Retina (tissue), 1 donor: ENCODE measurements at places on chromosomes 5 and 9.

DNA sequence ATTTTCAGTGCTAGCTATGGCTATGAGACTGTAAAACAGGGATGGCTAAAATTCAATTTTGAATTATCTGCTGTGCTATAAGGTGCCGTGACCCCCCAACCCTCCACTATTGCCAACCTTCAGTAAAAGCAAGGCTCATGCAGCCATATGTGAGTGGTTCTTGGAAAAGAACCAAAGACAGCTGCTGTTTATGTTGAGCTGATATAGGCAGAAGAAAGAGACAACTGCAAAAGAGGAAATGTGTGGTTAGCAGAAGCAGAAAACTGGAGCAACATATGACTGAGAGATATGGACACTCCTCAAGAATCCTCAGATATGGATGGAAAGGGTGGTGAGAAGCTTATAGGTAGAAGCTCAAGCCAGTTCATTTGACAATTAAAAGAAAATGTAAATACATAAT, 200.3 kb downstream of the TLE1 start:
- DNase-seq: no peak

GRCh38 chr9:105886136-105886535, 191.8 kb downstream of the TMEM38B start:
- no peak for DNase-seq

GRCh38 chr5:14004598-14005394, 60.3 kb upstream of the DNAH5 start:
- DNase-seq: no peak

GRCh38 chr5:107900721-107901120, 230.0 kb upstream of the EFNA5 start:
- DNase-seq: no peak

GRCh38 chr9:37931592-37931991, 27.7 kb upstream of the SLC25A51 start:
- no peak for DNase-seq

DNA sequence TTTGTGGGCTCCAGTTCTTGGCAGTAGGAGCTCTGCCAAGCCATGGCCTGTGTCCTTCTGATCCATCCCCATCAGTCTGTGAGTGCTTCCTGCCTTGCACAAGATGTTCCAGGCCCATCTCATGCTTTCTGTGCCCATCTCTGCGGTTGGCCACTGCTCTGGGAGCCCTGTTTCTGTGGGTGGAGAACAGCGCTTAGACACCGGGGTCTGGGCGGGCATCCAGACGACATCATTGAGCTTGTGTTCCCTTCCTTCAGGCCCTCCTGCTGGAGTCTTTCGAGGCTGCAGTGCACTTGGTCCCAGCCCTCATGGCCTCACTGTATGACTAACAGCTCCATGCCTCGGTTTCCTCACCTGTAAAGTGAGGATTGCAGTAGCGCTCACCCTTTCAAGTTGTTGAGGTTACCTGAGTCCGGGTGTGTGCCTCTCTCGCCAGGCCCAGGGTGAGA, 14.9 kb upstream of the CARD19 start:
- DNase-seq: no peak

DNA sequence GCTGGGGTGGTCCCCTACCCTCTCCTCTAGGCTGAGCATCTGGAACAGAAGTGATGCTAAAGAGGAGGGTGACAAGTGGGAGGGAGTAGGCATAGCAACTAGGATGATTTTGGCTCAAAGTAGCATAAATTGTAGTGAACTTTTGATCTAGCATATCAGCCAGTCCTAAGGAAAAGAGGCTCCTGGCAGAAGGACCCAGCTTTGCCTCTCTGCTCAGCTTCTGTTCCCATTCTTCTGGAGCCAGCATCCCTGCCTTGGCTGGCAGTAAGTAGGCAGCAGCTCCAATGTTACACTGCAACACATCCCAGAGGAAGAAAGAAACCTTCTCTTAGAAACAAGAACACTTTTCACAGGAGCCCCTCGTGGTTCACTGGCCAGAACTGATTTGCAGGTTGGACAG, 487.0 kb downstream of the MTRR start:
- no peak for DNase-seq

- no peak for DNase-seq
Measured at GRCh38 chr5:141843156-141843927, 34.9 kb downstream of the PCDH1 start.

DNA sequence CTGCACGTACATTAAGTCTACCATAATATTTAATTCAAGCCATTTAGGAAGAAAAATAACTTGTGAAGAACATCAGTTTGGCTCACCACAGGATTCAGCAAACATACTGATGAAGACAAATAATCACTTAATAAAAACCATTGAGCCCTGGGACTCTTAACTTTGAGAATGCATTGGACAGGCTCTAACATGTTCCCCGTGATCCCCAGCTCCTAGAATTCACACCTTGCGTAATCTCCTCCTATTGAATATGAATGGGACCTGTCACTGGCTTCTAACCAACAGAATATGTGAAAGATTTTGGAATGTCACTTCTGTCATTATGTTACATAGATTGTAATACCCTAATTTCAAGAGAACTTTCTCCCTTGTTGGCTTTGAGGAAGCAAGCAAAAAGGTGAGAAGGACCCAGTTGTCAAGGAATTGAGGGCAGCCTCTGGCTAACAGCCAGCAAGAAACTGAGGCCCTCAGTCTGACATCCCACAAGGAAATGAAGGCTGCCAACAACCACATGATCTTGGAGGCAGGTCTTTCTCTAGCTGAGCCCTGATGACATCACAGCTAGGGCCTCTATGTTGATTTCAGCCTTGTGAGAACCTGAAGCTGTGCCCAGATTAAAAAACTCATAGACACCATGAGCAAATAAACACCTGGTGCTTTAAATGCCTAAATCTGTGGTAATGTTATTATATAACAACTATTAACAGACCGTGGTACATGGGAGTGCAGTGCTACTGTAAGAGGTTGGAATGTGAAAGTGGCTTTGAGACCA, 433.2 kb downstream of the SEMA5A start:
- no peak for DNase-seq

DNA sequence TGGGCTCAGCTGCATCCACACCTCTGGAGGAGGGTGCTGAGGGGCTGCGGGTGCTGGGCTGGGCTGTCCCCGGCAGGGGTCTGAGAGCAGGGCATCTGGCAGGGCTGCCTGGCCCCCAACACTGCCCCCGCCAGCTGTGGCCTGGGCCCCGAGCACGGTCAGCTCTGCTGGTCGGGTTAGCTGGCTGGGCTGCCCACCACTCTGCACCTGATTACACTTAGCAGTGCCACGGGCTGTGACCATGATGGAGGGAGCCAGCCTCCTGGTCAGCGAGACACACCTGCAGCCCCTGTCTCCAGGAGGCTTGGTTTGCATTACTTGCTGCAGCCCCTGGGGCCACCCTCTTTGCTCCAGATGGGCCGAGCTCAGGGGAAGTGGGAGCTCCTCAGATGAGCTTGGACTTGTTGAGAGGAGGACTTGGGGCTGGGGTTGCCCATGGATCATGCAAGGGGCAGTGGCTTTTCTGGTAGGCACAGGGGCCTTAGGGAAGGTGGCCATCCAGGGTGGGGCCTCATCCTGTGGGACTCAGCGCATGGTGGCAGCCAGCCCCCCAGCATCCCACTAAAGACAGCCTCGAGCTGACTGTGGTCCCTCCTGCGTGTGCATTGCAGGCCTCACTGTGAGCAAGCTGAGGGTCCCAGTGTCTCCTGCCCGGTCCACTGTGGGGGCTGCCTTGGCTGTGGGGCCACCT, 132.0 kb upstream of the FAM120A start:
- no peak for DNase-seq

DNA sequence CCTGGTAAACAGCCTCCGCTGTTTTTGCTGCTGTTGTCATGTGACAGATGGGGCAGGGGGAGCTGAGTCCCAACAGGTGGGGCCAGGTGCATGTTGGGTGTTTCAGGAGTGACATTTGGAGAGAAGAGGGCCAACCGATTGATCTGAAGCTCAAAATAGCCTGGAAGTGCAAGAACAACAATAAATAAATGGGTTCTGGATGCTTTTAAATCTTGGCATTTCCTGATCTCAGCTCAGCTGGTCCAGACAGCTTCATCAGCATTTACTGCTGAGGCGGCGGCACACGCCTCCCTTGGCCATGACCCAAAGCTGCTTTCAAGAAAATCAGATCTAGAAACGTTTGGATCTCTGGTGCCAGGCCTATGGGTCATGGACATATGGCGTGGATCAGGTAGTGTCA, 70.5 kb downstream of the PPARGC1B start:
- DNase-seq: no peak

DNA sequence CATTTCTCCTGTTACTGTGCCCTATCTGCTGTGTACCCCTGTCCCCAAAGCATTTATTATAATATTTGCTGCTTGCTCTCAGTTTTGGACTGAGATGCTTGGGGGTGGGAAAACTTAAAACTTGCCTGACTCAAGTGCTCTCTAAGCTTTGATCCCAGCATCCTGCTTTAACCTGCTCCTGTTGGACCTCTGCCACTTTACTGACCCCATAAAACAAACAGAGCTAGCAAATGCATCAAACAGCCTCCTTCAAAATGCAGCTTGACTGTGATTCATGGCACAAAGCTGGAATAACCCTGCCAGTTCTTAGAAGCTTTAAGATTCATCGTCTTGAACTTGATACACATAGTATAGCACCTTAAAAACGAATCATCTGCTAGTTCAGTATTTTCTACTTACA, 212.5 kb downstream of the DEPDC1B start:
- no peak for DNase-seq

- DNase-seq: no peak
Measured at GRCh38 chr9:123058834-123059233, 25.4 kb downstream of the GPR21 start.

- no peak for DNase-seq
Measured at GRCh38 chr9:131278702-131279111, 2.4 kb upstream of the FAM78A start.

- DNase-seq: no peak
Measured at GRCh38 chr5:80204808-80205614, 50.8 kb downstream of the SERINC5 start.

DNA sequence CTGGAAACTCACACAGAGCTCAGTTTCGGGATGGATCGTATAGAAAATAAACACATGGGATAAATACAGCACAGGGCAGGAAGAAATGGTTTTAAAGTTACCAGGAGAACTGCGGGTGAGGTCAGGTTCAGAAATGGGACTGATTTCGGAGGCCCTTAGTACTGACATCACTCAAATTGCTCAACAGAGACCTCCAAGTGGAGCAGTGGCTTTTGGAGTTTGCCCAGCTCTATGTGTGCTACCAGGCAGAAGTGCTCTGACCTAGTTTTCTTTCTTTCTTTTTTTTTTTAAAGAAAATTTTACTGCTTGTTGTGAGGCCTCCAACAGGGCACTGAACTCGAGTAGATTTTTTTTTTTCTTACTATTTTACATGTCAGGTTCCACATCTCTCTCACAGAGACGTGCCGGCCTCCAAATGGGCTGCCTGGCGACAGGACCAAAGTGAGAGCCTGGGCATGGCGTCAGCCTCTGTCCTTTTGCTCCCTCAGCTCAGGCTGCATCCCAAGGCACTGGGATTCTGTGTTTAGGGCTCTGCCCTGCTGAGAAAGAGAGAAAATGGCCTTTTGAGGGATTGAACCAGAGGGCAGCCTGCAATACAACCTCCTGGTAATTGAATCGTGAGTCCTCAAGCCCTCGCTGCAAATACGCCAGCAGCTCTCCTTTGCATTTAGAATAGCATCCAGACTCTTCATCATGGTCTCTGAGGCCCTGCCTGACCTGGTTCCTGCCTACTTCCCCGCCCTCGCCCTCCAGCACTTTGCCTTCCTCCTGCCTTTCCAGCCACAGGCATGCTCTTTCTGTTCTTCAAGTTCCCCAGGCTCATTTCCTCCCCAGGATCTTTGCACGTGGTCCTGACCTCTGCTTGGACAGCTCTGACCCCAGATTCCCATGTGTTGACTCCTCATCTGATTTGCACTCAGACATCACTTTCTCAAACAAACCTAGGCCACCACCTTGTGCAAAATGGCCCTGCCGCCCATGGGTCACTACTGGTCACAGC, 173.5 kb downstream of the FGF1 start:
- DNase-seq: peak; percentile 36

DNA sequence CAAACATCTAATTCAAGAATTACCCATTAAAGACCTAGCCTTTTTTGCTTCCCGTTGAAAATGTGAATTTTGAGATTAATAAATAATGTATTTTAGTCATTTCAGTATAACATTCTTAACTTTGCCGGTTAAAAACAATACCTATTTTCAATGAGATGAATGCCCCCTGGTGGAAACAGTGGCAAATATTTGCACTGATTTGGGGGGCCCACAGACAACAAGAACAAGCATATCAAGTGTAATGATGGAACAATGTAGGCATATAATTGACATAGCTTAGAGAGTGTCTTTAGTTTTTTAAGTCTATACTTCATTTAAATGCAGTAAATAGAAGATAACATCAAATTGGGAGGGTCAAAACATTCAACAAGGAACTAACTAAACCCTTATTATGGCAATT, 111.9 kb downstream of the NTRK2 start:
- no peak for DNase-seq

GRCh38 chr9:3842839-3843238, 317.0 kb upstream of the RFX3 start:
- no peak for DNase-seq

GRCh38 chr5:166961913-166962312, 1329.5 kb upstream of the WWC1 start:
- no peak for DNase-seq

GRCh38 chr9:68625559-68625958, 79.5 kb upstream of the PIP5K1B start:
- DNase-seq: no peak

GRCh38 chr9:84419031-84419602, 78.6 kb upstream of the SLC28A3 start:
- DNase-seq: no peak

DNA sequence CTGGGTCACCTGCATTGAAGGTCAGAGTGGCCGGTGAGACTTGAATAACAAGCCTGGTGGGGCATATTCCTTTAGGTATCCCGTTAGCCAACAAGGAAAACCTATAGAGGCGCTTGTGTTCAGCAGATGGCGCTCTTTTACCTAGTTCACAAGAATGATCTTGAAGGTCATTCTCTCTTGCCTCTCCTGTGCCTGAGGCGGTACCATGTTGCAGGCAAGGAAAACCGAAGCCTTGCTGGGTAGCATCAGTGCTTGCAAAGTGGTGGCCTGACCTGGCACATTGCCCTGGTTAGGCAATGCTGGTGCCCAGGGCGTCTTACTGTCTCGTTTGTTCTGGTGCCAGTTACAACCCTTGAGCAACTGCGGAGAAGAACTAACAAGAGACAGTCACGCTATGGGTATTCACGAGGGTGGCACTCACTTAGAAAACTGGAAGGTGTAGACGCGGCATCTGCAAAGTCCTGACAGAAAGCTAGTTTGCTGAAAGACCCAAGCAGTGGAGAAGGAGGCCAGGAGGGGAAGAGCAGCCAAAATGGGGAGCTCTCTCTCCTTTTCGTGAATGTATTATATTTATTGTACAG, 56.7 kb downstream of the AOPEP start:
- peak; percentile 71 for DNase-seq

DNA sequence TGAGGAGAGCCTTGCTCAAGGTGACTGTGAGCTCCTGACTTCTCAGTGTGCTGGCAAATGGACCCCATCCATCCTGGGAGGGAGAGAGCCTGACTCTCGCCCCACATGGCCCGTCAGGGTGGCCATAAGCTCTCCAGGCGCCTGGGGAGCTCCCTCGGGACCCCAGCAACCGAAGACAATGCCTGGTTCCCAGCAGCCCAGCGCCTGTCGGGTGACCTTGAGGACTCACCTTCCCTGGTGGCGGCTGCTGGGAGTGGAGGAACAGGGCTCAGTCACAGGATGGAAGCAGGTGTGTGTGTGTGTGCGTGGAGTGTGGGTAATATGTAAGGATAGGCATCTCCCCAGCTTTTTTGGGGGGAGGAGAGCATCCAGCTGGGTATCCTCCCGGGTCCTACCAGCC, 190.3 kb downstream of the MELK start:
- no peak for DNase-seq

GRCh38 chr5:39186289-39186688, 33.1 kb downstream of the FYB1 start:
- no peak for DNase-seq

GRCh38 chr9:13295556-13295955, 16.1 kb upstream of the MPDZ start:
- DNase-seq: no peak
